Activated CD4-positive, alpha-beta T cell treated with anti-CD3 and anti-CD28 coated beads, Interleukin-2, amount 10 ng/mL, durations not matched to agents 7 days and 5 days (primary cell): ENCODE measurements at places on chromosomes 11 and 22.

GRCh38 chr11:118948000-118948399 is 8.1 kb upstream of the UPK2 start:
- H3K36me3 ChIP-seq: no peaks in the 10 kb centered on the region
- DNase-seq: no peak
- no peak overlapping the region for H3K27ac ChIP-seq
- peaks cover 10% of the 10 kb centered on the region for H3K4me1 ChIP-seq
- H3K4me3 ChIP-seq: no peak overlapping the region

GRCh38 chr11:21710809-21711208 is 482.1 kb upstream of the ANO5 start:
- no peaks in the 10 kb centered on the region for H3K36me3 ChIP-seq
- no peaks in the 10 kb centered on the region for H3K4me1 ChIP-seq

- H3K4me1 ChIP-seq: no peaks in the 10 kb centered on the region
- DNase-seq: no peak
- no peaks in the 10 kb centered on the region for H3K36me3 ChIP-seq
- H3K27me3 ChIP-seq: peaks cover 6% of the 10 kb centered on the region
- no peak overlapping the region for H3K4me3 ChIP-seq
These were observed 39.1 kb upstream of the SLC35C1 start for GRCh38 chr11:45765836-45766235.

DNA sequence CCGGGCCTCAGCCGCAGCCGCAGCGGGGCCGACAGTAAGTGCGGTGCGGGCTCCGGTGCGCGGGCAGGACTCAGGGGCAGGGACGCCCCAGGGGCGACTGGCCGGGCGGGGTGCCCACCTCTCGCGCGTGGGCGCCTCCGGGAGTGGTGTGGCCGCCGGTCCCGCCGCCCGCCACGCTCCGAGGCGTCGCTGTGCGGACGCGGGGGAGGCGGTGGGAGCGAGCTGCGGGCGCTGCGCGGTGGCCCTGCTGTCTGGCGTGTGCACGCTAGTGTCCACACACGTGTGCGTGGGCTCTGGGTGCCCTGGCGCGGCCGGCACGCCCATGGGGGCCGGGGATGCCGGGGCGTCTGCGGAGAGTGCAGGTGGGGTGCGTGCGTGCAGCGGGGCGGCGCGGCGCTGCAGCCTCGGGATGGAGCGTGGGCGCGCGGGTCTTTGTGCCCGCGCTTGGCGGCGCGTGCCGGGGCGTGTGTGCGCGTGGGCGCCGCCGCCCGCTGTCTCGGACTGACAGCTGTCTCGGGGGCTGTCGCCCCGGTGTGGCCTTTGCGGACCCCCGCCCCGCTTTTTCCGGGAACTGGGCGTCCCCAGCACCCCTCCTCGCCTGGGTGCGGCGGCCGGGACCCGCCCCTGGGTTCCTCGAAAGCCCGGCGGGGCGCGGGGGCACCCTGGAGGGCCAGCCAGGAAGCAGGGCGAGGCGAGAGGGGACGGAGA is 804 bp downstream of the KCNK4 start:
- H3K27me3 ChIP-seq: peaks cover 56% of the 10 kb centered on the region
- H3K4me3 ChIP-seq: no peak overlapping the region

DNA sequence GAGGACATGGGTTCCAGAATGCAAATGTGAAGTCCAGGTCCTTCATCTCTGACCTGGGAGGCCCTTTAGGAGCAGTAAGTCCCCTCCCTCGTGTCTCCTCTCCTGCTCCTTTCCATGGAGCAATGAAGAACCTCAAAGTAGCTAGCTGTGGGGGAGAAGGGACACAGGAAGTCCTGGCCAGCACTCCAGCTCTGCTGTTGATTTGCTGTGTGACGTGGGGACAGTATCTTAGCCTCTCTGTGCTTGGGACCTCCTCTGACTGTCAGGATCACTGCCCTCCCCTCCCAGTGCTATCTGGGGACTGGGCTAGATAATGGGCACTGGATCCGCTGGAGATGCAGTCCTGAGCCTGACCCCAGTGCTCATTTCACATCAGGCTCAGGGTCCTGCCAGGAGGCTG is 1.1 kb upstream of the APOBEC3H start:
- peak overlapping the region; percentile 40 for H3K4me3 ChIP-seq
- peaks cover 92% of the 10 kb centered on the region for H3K4me1 ChIP-seq
- peaks cover 13% of the 10 kb centered on the region for H3K36me3 ChIP-seq
- DNase-seq: no peak
- H3K27me3 ChIP-seq: no peaks in the 10 kb centered on the region

- H3K27ac ChIP-seq: no peak overlapping the region
- H3K4me3 ChIP-seq: no peak overlapping the region
- no peak for DNase-seq
- H3K4me1 ChIP-seq: peaks cover 77% of the 10 kb centered on the region
These were observed 6.5 kb downstream of the PACS1 start for GRCh38 chr11:66076561-66076960.

GRCh38 chr11:36500315-36500721 is 9.8 kb downstream of the TRAF6 start:
- H3K27me3 ChIP-seq: no peaks in the 10 kb centered on the region
- DNase-seq: no peak
- H3K36me3 ChIP-seq: peaks cover 24% of the 10 kb centered on the region
- peaks cover 24% of the 10 kb centered on the region for H3K4me1 ChIP-seq
- H3K4me3 ChIP-seq: no peak overlapping the region
- H3K27ac ChIP-seq: peak overlapping the region; percentile 6

DNA sequence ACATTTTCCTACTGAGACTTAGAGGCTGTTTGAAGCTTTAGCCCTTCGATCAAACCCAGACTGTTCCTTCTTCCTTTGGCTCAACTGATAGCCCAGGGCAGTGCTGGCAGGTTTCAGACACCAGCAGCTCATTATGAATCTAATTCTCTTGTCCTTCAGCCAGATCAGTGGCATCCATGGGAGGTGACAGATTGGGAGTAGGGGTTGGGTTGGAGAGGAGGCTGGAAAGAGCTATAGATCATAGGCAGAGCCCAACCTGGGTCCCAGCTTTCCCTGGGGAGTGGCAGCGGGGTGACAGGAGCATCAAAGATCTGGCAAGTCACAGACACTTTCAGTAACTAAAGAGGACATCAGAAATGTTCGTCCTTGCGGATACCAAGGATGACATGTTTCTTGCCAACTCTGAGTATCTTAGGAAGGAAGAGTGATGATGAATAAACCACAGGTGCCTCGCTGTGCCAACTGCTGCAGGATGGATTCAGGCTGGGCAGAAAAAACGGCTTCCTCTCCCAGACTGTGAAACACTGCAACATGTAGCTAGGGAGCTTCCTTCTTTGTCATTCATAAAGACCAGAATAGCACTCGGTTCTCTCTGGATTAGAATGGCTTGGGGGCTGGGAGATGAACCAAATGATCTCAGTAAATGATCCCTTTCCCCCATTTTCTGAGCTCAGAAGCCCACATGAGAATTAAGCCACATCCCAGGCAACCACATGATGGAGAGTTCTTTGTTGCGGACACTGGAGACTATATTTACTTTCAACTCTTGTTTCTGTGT is 19.1 kb downstream of the ABCC8 start:
- H3K27ac ChIP-seq: no peak overlapping the region
- H3K4me3 ChIP-seq: no peak overlapping the region
- no peaks in the 10 kb centered on the region for H3K27me3 ChIP-seq
- DNase-seq: no peak

DNA sequence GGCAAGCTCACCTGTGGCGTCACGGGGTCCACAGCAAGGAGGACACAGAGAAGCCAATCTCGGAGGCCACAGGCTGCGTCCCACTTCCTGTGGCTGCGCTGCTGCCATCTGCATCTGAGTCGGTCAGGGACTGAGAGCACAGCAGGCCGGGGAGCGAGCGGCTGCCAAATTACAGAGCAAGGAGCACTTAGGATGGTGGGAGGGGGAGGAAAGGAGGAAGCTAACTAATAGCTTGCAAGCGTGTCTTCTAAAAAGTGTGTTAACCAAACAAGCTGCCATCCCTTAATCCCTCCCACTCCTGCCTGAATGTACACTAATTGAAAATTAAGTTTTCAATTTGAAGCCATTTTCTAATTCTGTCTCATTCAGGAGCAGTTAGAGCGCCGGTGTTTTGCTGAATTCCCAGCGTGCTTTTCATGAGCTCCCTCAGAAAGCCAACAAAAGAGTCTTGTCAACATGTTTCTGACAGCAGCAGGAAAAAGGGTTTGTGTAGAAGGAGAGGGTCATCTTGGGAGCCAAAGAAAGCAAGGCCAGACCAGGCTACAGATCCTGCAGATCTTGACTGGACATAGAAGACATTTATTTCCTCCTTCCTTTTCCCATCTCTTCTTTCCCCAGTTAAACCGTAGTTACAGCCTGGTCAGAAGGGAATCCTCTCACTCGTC is 42.4 kb upstream of the API5 start:
- no peaks in the 10 kb centered on the region for H3K36me3 ChIP-seq
- H3K27me3 ChIP-seq: peaks cover 2% of the 10 kb centered on the region
- peaks cover 7% of the 10 kb centered on the region for H3K4me1 ChIP-seq
- H3K4me3 ChIP-seq: no peak overlapping the region
- no peak overlapping the region for H3K27ac ChIP-seq

DNA sequence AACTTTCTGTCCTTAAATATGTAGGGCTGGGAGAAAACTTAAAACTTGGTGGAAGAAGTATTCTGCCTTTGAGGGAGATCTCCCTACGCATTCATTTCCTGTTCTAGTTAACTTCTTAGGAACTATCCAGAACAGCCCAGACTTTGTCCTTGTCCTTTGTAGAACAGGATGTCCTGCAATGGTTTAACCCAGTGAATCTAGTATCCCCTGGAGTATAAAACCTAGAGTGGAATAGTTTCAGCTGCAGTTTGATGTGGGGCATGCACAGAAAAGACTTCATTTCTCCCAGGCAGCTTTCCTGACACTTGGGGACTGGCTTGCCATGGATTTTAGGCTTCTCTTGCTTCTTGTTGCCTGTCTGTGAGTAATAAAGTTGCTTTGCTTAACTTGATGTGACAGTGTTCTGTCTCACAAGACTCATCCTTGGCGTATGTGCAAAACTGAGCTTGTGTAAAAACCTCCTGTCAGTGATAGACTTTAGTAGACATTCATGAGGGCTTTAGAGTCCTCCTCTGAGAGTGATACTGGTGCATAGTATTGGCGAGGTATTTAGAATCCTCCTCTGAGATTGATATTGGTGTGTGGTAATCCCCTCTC is 28.2 kb downstream of the ARHGAP42 start:
- no peak overlapping the region for H3K4me3 ChIP-seq
- no peaks in the 10 kb centered on the region for H3K36me3 ChIP-seq
- no peaks in the 10 kb centered on the region for H3K4me1 ChIP-seq
- no peaks in the 10 kb centered on the region for H3K27me3 ChIP-seq
- H3K27ac ChIP-seq: no peak overlapping the region
